ENCODE measurements at places on chromosomes 7 and 10.

- no peak for DNase-seq
Observed at GRCh38 chr10:89238956-89239644, 12.5 kb downstream of the LIPA start.

DNA sequence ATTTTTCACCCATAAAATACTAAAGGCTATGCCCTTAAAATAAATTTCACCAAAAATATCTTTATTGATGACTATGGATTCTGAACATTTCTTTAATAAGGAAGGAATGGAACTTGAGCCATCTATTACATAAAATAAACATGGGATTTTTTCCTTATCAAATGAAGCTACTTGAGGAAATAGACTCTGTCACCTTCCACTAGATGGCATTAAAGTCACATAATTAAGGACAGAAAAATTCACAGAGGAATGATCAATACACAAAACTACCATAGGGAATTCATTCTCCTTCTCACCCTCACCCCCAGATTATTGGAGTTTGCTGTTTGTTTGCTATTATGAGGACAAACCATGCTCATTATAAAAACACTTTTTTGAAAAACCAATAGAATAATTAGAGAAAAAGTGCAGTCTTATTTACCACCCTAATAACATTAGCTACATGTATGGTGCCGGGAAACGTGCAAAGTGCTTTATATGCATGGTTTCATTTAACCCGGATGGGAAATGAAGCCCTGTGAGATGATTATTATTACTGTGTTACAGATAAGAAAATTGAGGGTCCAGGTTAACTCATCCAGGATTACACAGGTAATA is 21.1 kb upstream of the FOXI2 start:
- no peak for DNase-seq

- no peak for DNase-seq
Observed at GRCh38 chr7:29285444-29285793, 90.8 kb downstream of the CHN2 start.

DNA sequence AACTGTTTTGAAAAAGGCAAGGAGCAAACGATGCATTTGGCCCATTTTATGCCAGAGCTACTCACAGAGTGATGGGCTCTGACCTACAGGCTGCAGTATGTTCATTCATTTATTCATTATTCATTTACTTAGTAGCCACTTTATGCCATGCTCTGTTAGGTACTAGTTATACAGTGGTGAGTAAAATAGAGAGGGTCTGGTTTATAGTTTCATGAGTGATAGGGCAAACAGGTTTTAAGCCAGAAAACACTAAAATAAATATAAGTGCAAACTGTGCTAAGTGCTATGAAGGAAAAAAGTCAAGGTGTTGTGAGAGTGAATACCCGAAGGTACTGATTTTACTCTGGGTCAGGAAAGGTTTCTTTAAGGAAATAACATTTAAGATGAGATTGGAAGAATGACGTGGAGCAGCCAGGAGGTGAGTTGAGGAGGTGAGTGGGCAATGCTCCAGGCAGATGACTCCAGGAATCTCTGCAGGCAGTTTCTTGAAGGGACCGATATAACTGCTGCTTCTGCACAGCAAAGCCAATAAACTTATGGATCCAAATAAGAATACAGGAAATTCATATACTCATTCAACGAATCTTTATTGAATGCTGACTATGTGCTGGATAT is 56.9 kb upstream of the FAM133B start:
- no peak for DNase-seq

GRCh38 chr10:52226197-52226847 is 87.8 kb upstream of the DKK1 start:
- no peak for DNase-seq

DNA sequence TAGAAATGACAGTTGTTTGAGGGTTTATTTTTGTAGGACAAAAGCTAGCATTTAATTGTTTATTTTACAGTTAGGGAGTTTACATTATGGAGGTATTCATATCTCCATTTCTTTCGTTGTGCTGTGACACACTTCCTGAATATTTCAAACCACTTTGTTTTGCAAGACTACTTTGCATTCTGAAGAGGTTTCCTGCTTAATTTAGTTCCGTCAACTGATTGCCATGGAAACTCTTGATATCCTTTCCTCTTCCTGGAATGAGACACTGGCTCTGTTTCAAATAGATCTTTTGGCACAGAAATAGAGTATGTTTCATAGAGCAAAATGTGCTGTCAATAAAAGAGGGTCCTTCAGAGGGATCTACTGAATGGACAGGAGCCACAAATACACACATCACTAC is 159.5 kb upstream of the AGR3 start:
- no peak for DNase-seq

- DNase-seq, result no peak
Observed at GRCh38 chr10:3761904-3762303, 23.1 kb downstream of the KLF6 start.

- DNase-seq, result no peak
Observed at GRCh38 chr10:49329146-49329505, 30.2 kb downstream of the C10orf71 start.

DNA sequence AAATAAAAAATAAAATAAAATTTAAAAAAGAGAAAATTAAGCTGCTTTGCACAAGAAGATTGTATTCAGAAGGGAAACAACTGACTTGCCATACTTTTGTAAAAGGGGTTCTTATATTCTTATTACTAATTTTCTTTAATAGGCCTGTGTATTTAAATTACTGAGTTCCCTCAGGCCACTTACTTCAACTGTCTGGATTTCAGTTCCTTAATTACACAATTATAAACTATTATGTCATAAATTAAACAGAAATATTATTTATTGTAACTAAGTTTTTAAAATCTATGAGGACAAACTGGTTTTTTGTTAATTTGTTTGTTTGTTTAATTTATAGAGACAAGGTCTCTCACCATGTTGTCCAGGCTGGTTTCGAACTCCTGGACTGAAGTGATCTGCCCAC is 22.4 kb upstream of the MICU1 start:
- DNase-seq, result no peak

GRCh38 chr10:11045995-11046775 is 28.5 kb downstream of the CELF2 start:
- no peak for DNase-seq

GRCh38 chr7:962401-963081 is 8.1 kb upstream of the ADAP1 start:
- DNase-seq, result no peak

DNA sequence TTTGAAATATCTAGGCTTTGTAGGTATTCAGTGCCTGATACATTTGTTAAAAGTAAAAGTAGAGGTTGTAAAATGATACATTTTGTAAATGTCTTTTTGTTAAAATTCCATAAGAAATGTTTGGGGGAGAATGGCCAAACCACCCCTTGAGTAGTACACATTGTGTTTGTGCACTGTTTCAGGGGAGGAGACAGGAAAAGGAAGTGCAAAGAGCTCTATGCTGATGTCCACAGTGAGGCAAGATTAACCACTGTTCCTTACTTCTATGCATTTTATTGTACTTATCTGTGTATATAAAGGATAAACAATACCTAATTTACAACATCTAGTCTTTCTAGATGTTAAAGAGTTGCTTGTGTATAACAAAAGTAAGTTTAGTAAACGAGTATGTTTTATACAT is 7.4 kb upstream of the CYCS start:
- DNase-seq, result no peak

DNA sequence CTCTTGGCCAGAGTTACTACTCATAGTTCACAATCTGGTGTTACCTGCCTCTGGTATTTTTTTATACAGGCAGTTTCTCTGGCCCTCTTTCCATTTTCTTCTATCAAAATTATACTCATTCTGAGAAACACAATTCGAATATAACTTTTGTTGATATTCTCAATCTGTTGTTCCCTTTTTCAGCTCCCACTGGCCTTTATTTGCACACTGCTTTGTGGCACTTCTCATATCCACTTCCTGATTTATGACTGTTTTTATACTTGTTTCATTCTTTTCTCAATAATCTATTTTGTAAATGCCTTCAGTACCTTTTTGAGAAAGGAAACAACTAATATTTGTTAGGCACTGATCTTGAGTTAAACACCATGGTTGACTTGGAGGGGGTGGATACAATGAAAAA is 93.8 kb upstream of the HDAC9 start:
- DNase-seq, result no peak

DNA sequence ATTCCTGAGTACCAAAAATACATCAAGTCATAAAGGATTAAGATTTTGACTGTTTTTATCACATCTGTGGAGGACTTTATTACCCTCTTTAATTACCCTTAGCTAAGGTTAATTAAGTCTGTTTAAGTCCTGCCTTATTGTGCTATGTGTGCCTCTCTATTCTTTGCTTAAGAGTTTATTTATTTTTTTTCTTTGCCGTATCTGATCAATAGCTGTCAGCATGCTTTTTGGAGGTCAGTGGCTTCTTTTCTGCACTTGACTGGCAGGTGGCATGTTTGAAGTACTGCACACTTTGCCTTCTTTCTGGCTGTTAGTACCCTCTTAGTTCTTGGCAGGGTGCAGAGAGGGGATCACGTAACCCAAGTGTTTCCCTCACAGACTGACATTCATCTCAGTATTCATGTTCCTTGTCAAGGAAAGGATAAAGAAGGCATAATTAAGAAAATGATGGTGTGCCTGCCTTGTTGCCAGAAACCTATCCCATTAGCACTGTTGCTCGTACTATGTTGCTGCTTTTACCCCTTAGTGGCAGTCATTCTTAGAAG is 225.8 kb downstream of the EXOC4 start:
- no peak for DNase-seq

- DNase-seq, result no peak
Observed at GRCh38 chr7:155694851-155695250, 50.4 kb downstream of the RBM33 start.
